Amniotic stem cell (primary cell): ENCODE measurements at places on chromosomes 12 and 14.

DNA sequence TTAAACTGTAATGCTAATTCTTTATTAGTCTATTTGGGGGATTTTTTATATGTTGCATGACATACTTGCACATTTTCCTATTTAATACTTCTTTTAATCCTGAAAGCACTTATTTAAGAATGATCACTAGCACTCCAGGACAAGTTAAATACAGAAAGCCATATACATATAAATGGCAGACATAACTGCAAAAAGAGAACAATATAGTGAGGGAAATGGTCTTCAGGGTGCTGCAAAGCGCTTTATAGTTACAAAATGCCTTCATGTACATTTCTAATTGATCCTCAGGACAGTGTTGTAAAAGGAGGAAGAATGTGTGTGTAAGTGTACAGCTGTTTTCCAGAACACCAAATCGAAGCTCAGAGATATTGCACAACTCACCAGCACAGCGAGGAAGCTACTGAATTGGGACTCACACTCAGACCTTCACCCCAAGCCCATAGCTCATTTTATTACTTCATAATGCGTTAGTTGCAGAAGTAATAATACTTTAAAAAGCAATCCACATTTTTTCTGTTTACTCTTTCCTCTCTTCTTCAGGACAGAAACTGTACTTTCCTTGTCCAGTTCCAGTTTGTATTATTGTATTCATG lies 428.2 kb downstream of the RAD51B start:
- no peak for DNase-seq

GRCh38 chr14:56300495-56300894 lies 182.3 kb downstream of the PELI2 start:
- DNase-seq, result no peak

- no peak for DNase-seq
Observed at GRCh38 chr12:52204931-52205505, 13.2 kb upstream of the KRT80 start.

DNA sequence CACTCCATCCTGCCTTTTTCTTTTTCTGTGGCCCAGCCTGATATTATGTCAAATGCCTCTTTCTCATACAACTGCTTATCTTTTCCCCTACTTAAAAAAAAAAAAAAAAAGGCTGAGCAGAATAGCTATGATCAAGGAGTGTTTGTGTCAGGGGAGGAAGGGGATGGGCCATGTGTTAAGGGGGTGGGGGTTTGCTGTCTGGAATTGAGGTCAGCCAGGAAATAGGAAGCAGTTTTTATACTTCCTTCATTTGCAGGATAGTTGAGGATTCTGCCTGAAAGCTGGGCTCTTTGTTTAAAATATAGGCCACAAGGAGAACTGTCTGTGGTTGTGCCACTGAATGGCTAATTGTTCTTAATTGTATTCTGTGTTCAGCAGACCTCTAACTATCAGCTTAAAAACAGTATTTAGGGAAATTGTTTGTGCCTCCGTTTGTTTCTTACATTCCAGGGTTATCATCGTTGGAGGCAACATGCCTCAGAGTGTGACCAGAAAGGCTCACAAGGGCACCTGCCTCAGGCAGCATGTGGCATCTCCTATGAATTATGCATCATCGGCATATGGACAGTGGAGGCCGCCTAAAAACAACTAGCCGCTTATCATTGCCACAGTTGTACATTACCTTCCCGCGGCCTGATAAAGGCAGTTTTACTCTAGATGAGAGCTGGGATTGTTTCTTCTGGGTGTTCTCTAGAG lies 96.0 kb downstream of the SRGAP1 start:
- no peak for DNase-seq

DNA sequence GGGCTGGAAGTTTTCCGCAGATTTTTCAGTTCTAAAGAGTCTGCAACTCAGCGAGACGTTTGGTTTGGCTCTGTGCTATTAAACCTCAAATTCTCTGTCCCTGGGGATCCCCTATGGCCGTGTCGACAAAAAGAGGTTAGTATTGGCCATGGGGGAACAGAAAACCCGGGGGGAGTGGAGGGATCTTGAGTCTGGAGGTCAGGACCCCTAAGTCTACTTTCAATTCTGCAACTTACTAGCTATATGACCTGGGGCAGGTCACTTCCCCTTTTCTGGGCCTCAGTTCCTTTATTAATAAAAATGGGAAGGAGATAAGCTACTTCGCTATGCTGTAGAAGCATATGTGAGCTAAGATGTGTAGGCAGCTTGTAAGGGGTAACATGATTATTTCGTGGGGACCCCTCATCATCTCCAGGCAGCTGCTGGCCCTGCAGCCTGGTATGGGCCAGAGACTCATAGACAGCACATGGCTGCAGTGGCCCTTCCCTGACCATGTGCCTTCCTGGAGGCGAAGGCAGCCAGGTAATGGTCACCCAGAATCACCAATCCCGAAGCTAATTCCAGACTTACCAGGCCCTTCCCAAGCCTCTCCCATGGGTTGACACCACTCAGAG lies 8.6 kb downstream of the ASB2 start:
- no peak for DNase-seq

DNA sequence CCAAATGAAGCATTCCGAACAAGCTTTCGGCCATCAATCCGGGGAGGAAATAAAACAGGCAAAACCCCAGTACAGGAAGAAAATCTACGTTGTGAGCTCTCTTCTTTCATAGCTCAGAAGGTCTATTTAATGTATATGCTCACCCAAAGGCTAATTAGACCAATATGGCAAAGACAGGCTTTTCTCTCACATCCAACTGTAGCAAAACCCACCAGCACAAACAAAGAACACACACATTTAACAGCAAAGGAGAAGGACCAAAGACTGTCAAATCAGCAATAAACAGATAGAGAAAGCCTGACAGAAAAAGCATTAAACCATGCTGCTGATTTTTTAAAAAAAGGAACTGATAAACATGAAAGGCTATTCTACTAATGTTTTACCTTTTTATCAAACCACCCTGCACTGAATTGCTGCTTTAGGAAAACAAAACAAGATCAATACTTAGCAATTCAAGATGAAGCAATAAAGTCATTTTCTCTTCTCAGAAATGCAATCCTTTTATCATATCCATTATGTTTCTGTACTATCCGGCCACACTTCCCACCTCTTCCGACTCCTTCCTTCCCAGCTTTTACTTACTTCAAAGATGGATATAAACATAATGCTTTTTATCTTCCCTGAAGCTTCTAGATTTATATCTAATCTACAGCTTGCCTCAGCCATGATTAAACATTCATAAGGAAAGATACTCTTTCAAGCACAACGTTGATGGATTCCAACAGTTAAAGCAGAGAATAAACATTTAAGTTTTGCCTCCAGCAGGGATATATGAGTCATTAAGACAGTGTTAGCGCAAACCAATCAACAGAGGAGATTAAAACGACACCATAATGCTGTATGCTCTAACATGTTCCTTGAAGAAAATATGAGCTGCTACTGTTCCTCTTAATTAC lies 74.6 kb upstream of the BBS10 start:
- DNase-seq, result no peak

GRCh38 chr12:103680591-103681141 lies 93.6 kb downstream of the STAB2 start:
- no peak for DNase-seq

GRCh38 chr12:89559753-89560152 lies 33.9 kb upstream of the POC1B start:
- DNase-seq, result no peak
